HAP-1 (cell line): ENCODE measurements at places on chromosomes 7 and 10.
A peak's percentile ranks its signal among the peaks of the same experiment; 100 is the strongest.

DNA sequence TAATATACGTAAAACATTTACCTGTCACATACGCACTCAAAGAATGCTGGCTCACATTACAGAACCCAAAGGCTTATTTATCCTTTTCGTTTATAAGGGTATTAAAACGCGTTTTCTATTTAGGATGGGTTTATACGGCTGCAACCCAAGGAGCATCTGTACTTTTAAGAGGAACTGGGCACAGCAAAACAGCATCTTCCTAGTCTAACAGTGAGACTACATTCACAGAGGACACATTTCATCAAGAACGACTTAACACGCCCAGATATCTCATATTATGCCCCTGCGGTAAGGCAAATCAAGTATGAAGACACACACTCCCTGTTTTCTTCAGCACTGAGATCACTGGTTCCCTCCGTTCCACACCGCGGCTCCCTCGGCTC lies 533 bp upstream of the DMTF1 start:
- no peak for DNase-seq

- DNase-seq, result no peak
Observed at GRCh38 chr7:159108941-159109652, 35.6 kb downstream of the VIPR2 start.

- no peak for DNase-seq
Observed at GRCh38 chr10:6741541-6741941, 161.5 kb upstream of the PRKCQ start.

DNA sequence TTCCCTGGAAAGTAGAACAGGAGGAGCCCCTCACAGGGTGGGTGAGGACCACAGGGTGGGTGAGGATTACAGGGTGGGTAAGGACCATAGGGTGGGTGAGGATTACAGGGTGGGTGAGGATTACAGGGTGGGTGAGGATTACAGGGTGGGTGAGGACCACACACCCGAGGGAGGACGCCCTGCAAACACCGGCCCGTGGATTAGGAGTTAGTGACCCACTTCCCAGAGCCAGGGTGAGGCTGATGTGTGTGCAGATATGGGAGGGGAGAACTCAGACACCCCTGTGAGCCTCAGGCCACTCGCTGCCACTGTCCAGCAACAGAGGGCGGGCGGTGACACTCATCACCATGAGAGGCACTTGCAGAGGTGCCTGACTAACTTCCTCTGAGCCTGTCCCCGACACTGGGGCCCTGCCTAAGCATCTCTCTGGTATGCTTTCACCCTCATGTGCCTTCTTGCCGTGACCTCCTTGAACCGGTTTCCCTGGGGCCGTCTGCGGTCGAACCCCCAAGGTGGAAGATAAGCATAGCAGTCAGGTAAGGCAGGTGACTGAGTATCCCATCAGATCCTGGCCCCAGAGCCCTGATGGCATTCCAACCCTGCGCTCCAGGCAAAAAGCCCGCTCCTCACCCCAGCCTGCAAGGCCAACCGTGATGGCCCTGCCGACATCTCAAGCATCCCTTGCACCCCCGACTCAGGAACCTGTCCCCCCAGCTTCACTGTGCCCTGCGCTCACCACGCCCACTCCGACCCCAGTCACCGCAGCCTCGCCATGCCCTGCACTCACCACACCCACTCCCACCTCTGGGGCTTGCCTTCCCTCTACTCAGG lies 74.1 kb downstream of the FAM53B start:
- DNase-seq, result no peak

DNA sequence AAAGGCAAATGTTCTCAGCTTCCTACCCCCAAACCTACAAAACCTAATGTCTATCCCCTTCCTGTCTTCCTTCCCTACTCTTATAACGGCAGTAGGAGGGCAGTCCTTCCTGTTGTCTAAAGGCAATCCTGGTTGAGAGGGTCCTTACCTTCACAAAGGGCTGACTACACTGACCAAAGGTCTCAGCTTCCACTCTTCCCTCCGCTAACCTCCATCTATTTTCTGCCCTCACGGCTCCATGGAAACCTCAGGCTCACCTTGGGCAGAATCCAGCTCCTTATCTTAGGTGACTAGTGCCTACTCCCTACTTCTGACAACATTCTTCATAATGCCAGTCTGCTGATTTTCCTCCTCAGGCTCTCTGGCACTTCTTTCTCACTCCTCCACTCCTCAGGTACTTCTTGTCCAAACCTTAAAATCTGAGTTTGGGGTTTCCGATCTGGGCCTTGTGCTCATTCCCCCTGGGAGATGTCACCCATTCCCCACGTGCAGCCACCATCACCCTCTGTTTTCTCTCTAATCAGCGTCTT lies 542 bp downstream of the FBXL13 start:
- DNase-seq, result no peak

GRCh38 chr7:151455690-151456089 lies 15.7 kb upstream of the CRYGN start:
- DNase-seq, result no peak

- DNase-seq, result no peak
Observed at GRCh38 chr10:48516911-48517310, 88.0 kb downstream of the ARHGAP22 start.

DNA sequence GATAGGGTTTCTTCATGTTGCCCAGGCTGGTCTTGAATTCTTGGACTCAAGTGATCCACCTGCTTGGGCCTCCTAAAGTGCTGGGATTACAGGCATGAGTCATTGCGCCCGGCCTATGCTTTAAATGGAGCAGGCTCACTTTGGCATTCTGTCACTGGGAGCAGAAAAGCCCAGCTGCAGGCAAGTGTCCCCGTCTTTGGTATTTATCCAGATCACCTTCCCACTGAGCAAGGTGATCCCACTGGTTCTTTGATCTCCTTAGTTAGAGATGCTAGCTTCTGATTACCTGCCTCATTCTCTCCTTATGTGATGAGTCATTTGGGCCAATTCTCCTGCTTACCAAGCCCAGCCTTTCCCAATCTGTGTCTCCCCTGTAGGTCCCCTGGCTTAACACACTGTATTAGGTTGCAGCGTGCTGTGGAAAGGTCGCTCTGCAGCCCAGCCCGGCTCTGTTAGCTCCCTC lies 39.3 kb downstream of the SPDYE5 start:
- no peak for DNase-seq

GRCh38 chr7:41886262-41886900 lies 183.5 kb upstream of the INHBA start:
- DNase-seq, result no peak

GRCh38 chr10:87862679-87863052 lies 667 bp downstream of the KLLN start:
- peak; percentile 21 for DNase-seq
